ENCODE measurements at places on chromosomes 4 and X. TPM values are rescaled to one million over a fixed set of nuclear protein-coding genes. Genes with fewer than 3 reads are reported as not detected.
A peak's percentile ranks its signal among the peaks of the same experiment; 100 is the strongest.

The GAB3 gene
- total RNA-seq, result 0.38 TPM

The KDM5C gene
- 88.0 TPM for total RNA-seq

The ART3 gene
- not detected for total RNA-seq

The FRAS1 gene
- total RNA-seq, result 0.33 TPM

The SH3TC1 gene
- total RNA-seq, result 27.3 TPM

The DMD gene
- total RNA-seq, result 61.4 TPM

The ARHGAP10 gene
- total RNA-seq, result 0.24 TPM

The CLCN5 gene
- 4.2 TPM for total RNA-seq

The MID2 gene
- not detected for total RNA-seq

GRCh38 chr4:105296672-105297071, 150.0 kb downstream of the TET2 start:
- no peak for DNase-seq

- DNase-seq, result no peak
Measured at GRCh38 chr4:18110099-18110498, 88.5 kb upstream of the LCORL start.

DNA sequence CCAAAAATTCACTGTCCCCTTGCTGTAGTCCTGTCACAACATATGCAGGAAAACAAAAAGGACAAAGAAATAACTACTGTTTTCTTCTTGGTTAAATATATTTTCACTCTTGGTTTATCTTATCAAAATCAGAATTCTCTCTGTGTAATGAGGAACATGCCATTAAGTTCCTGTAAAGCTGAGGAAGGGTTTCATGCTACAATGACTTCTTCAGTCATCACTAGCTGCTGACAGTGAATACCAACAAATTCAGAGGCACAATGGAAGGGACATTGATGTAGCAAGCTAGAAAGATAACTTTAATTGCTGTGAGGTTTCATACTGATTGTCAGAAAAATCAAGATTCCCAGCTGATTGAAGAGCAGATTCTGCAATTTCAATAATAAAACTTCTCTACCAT, 782.9 kb upstream of the HTR2C start:
- no peak for DNase-seq

- DNase-seq, result no peak
Measured at GRCh38 chr4:156901871-156902270, 69.7 kb downstream of the PDGFC start.

GRCh38 chr4:3407930-3408792, 33.6 kb upstream of the HGFAC start:
- no peak for DNase-seq

GRCh38 chrX:101287402-101287801, 3.7 kb downstream of the TAF7L start:
- peak; percentile 47 for DNase-seq

GRCh38 chr4:67712650-67713528, 11.9 kb upstream of the UBA6 start:
- DNase-seq, result no peak

DNA sequence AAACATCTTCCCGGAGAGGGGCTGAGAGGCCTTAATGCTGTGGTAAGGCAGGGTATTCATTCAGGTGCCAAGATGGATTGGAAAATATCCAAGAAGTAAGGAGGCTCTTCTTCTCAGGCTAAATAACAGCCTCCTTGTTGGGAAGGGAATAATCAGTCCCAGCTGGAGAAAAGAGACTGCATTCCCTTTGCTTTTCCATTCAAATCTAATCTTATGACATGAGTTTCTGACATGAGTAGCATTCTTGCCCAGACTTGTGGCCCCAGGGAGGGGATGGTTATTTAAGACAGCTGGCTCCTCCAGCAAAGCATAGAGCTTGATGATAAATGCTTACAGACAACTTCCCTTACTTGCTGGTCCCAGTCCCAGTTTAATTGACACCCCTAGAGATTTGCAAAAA, 98.3 kb downstream of the DCLK2 start:
- no peak for DNase-seq

DNA sequence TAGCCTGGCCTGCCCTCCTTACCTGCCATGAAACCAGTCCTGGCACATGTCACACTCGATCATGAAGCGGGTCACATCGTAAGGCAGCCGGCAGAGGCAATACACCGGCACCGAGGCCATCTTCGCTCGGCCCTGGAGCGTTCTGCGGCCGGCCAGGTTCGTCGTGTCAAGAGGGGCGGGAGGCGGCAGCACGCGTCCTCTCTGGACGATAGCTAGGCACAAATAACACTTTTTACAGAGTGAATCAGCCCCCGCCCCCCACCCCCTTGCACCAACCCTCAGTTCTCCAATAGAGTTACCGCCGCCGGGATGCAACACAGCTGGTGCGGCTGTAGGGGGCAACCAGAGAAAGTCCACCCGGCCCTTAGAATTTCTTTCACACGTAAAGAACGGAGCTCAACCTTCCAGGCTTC, 1.7 kb downstream of the PHF8 start:
- DNase-seq, result peak; percentile 72

DNA sequence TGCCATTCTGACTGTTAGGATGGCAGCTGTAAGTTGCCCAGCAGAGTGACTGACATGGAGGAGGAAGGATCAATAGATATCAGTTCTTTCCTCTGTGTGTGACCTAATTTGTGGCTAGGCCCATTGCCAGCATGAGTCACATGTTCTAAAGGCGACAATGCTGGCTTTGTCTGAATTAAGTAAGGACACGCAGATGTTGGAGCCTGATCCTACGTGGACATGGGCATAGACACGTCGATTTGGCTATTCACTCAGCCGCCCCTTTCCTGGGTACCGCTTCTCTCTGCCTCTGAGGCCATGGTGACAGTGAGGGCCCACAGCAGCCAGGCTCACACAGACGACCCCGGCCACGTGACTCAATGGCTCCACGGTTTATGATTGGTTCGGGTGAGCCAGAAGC, 16.3 kb downstream of the PROM1 start:
- DNase-seq, result no peak

GRCh38 chr4:340011-340410, 2.4 kb downstream of the ZNF141 start:
- peak; percentile 15 for DNase-seq

GRCh38 chr4:66275411-66276038, 605.2 kb upstream of the EPHA5 start:
- no peak for DNase-seq

GRCh38 chr4:141340458-141340857, 119.8 kb downstream of the ZNF330 start:
- DNase-seq, result no peak

DNA sequence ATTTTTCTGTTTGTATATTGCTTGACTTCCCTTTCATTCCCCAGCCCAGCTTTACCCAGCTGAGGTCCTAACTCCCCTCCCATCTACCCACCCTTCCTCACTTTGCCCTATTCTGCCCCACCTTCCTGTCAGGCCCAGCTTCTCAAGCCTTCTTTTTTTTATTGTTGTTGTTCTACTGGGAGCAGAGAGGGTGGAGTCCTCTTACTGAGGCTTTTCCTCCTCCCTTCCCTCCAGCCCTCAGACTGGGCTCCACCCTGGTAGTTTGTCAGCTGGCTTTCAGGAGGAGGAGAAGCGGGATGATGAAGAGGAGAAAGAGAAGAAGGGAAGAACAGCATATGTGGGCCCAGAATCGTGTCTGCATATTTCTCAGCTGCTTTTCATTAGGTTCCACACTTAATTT, 3.2 kb upstream of the KLF8 start:
- DNase-seq, result no peak

GRCh38 chr4:158410272-158410671, 111.4 kb upstream of the RXFP1 start:
- no peak for DNase-seq

- no peak for DNase-seq
Measured at GRCh38 chr4:7823416-7823824, 116.2 kb downstream of the AFAP1 start.

DNA sequence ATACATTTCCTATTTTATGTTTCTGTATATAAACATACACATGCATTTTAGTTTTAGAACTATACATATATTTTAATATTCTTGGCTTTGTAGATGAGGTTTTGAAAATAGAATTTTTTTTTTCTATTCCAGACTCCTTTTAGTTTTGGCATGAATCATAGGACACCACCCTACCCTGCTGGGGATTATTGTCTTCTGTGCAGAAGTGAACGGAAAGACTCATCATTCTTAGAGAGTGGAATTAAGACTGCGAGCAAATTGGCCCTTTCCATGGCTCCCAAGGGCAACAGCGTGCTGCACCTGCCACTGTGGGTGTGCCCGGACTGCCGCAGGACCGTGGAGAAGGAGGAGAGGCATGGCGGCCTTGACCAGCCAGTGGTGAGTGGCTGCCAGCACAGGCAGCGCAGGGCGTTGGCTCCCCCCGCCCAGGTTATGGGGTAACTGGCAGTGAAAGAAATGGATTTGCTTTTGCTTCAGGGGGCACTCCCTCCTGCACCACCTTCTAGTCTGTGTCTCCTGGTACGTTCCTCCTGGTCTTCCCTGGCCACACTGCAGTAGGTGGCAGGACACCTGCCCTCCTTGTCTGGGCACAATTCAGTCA, 59.6 kb downstream of the FAM193A start:
- DNase-seq, result no peak

- peak; percentile 5 for DNase-seq
Measured at GRCh38 chr4:80201252-80202151, 4.2 kb downstream of the PRDM8 start.

DNA sequence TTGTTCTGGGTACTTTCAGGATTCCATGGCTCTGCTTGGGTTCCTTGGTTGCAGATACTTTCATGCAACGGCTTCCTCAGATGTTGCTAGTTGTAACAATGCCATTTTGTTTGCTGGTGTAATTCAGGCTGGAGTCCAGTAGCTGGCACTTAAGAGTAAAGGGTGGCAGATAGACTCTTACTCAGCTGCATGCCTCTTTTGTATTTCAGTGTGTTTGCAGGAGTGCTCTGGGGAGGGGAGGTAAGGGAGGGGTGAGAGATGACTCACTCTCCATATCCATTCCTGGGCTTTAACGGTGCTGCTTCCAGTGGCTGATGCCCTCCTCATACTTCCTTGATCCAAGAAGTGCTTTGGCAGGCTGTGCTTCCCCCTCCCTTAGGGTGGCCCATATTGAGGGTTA, 155.2 kb downstream of the ZNF330 start:
- DNase-seq, result no peak

DNA sequence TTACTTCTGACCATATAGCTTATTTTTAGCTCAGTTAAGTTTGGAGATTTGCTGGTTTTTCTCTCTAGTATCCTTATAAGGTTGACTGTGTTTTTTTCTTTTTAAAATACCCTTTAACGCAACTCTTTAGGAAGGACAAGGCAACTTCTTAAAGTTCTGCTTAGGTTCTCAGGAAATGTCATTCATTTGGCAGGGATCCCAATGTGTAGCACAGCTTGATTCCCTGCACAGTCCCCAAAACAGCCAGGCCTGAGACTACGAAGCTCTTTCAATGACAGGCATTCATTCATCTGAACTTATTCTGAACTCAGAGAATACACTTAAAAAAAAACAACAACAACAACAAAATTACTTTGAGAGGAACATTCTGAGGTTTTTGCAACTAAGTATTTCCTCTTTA, 1765.8 kb downstream of the PCDH7 start:
- no peak for DNase-seq

DNA sequence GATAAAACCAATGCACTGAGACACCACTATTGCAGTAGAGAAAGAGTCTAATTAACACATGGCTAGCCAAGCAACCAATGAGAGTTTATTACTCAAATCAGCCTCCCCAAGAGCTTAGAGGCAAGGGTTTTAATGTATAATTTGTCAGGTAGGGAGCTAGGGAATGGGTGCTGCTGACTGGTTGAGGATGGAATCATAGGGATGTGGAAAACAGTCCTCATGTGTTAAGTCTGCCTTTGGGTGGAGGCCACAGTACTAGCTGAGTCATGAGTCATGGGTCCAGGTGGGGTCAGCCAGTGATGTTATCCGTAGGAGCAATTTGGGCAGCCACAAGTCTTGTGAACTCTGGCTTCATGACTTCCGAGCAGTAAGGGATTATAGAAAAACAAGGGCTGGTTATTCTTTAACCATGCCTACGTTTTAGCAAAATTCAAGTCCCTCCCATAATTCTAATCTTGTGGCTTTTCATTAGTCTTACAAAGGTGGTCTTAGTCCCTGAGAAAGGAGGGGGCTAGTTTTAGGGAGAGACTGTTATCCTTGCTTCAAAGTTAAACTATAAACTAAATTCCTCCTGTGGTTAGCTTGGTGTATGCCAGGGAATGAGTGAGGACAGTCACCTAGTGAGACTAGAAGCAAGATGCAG, 25.1 kb upstream of the PLAC8 start:
- no peak for DNase-seq

DNA sequence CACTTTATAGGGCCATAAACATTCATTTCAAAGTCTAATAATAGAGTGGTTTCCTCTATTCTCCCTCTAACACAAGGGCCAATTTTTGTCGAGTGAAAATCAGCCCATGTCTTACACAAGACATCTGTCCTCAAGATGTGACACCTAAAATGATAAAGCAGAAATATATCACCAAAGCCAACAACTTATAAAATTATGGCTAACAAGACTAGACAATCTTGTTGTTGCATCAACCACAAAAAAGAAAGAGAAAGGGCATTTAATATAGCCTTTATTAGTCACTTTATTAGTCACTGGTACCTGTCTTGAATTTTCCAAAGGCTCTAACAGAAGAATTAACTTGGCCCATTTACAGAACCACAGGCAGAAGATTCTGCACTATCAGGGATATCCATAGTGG, 161.6 kb downstream of the SMIM20 start:
- no peak for DNase-seq

DNA sequence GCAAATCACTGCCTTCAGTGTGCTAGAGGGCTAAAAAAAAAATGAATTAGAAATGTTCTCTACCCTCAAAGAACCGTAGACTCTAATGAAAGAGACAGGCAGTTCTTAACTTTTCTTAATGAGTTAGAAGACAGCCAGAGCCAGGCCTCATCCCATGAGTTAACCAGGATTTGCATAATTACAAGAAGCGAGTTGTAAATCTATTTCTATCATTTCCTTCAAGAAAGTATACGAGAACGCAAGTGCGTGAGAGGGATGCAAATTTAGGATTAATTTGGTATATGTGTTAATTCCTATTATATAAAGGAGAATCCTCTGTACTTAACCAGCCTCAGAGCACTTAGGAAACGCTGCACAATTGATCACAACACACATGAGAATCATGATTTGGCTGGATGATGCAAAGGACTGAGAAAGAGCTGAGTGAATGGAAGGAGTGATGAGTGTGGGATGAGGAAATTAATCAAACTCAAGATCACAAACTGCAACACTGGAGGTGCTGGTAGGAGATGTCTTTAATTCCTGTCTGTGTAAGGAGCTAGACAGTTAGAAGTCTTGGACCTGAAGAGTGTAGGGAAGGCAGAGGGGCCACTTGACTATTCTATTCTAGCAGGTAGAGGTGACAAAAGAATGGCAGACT, 157.2 kb downstream of the ATP10D start:
- no peak for DNase-seq

GRCh38 chrX:18034945-18035344, 173.8 kb upstream of the RAI2 start:
- no peak for DNase-seq

DNA sequence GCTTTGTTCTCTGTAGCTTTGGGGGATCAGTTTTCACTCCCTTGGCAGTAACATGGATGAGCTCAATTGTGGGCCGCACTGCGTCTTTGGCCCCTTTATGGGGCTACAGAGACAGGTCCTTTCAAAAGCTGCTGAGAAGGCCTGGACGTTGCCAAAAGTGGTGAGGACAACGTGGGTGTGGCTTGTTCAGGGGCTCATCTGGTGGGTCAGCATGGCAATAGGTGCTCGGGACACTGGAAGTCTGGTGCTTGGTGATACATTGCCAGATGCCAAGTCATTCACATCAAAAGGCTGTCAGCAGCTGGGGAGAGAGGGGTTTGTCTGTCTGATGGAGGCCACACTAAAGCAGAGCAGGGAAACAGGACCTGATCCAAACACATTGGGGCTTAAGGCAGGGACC, 149.8 kb upstream of the EOLA2 start:
- DNase-seq, result no peak

Data from OCI-LY7 (cell line).